ENCODE measurements at places on chromosomes 11 and 22. TPM values are rescaled to one million over a fixed set of nuclear protein-coding genes. Genes with fewer than 3 reads are reported as not detected.

The NXPE2 gene
- not detected for total RNA-seq

The COPB1 gene
- 296 TPM for total RNA-seq

The C11orf21 gene
- not detected for total RNA-seq

The SCN2B gene
- not detected for total RNA-seq

The TTC28 gene
- total RNA-seq = 11.5 TPM

Measured in smooth muscle cell of the coronary artery (primary cell).